DMS153 (cell line): ENCODE measurements at places on chromosomes 13 and 19.
A peak's percentile ranks its signal among the peaks of the same experiment; 100 is the strongest.

GRCh38 chr13:113562085-113562749 lies 22.3 kb upstream of the TFDP1 start:
- DNase-seq: peak; percentile 18

DNA sequence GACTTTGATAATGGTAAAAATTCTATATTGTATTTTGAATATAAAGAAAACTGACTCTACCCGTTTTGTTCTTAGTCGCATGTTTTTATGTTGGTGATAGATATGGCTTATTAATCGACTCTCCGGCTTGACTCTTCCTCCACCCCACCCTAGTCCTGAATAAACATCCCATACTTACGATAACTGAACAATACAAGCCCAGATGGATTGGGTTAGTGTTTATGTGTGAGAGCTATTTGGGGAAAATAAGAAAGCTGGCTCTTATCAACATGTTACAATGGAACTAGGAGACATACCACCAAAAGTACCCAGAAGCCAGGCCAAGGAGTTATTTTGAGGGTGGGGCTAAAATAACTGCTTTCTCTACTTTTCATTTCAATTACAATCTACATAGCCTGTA lies 796.3 kb downstream of the DIAPH3 start:
- no peak for DNase-seq

DNA sequence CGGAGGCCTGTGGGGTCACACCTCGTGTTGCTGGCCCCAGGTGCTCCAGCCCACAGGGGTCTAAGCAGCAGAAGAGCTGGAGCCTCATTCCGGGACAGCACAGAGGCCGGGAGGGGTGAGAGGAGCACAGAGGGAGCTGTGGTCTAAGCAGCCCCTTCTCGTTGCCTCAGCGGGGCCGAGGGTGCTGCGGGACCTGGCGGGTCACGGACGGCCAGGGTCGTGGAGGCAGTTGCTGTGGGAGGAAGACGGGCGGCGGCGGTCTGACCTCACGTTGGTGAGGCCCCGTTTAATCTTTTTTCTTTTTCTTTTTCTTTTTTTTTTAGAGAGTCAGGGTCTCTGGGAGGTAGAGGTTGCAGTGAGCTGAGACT lies 21.7 kb downstream of the PIAS4 start:
- no peak for DNase-seq

DNA sequence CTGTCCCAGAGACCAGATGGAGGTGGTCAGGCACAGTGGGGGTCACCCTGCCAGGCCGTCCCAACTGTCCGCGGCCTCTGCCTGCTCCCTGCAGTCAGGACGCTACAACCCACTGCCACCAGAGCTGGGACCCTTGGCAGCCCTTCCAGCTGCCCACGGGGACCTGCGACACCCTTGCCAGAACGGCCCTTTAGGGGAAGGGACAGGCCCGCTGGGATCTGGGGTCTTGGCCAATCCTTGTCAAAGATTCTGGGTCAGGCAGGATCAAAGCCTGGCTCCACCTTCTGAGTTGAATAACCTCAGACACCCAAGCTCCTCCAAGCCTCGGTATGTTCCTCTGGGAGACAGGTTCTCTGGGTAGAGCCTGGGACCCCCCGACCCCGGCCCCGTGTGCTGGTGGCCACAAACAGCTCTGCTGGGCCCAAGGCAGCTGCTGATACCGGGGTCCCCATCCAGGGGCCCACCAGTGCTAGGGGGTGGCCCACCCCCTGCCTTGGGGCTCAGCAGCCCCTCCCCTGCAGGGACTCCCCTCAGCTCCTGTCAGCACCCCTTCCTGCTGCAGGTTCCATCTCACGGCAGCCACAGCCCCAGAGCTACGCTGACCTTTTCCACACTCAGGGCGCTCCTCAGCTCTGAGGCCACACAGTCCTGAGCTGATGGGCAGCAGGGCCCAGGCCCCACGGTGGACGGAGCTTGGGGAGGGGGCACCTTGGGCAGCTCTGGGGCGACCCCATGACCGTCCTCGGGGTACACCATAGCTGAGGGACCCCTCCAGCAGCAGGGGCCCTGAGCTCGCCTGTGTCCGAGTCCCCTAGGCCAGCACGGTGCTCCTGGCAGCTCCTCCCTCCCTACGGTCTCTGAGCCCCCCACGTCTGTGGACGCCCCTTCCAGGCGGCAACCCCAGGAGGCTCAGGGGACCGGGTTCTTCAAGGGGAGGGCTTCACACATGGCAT lies 18.4 kb downstream of the SBNO2 start:
- DNase-seq: no peak

DNA sequence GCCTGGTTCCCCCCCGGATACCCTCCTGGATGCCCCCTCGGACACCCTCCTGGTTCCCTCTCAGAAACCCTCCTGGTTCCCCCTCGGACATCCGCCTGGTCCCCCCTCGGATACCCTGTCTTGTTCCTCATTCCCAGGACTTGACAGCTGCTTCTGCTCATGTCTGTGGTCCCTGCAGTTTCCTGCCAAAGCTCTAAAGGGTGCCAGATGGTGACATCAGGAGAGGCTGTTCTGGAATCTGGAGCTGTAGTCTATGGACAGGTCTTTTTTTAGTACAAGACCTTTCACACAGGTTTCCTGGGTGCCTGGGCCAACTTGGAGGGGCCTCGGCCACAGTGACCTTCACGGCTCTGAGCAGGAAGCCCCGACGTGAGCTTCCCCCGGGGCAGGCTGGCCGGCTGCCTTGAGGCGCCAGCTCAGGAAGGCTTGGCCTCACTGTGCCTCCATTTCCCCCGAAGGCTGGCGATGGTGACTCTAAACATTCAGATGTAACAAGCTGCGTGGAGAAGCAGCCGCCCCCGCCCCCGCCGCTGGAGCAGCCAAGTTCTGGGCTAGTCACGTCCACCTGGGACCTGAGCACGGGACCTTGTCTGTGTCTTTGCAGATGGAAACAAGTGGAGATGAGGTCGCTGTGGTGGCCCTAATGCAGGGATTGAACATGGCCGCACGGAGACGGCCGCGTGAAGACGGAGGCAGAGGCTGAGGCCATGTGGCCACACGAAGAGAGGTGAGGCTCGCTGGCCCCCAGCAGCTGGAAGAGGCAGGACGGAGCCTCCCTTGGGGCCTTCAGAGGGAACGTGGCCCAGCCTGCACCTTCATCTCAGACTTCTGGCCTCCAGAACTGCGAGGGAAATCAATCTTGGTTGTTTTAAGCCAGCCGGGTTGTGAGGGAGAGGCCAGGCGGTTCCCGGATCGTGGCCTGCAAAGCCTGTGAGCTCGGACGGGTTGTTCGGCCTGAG lies 12.7 kb downstream of the SGTA start:
- DNase-seq: no peak

- no peak for DNase-seq
These were observed 3.7 kb upstream of the RASL11A start for GRCh38 chr13:27266917-27267316.

DNA sequence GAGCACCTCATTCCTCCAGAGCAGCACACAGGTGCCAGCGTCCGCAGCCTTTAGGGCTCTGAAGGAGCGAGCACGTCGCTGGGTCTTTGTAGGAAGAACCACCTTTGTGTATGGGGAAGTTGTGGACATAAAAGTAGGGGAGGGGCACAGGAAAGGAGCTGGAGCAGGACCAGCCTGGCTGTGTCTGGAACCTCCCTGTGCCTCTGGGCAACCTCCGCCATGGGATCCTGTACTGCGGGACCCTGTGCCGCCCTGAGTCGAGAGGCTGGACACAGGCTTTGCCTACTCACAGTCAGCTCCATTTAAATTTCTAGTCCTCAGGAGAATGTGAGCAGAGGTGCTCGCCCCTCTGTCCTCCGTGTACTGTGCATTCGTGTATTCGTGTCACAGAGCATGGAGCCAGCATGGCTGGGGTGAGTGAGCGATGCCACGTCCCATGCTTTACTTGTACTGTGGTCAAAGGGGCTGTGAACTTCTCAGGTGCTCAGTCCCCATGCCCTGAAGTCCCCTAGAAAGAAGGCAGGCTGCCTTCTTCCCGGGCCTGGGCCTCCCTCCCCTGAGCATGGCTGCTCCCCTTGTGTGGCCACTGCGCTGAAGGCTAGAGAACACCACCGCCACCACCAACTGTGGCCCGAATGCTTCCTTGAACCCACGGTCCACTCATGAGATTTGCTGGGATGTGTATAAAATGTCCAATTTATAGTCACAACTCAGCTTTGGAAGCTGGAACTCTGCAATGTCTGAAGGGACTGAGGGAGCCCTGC lies 99.9 kb downstream of the TEX29 start:
- no peak for DNase-seq

- DNase-seq: no peak
These were observed 7.4 kb downstream of the EID2B start for GRCh38 chr19:39525205-39525604.

DNA sequence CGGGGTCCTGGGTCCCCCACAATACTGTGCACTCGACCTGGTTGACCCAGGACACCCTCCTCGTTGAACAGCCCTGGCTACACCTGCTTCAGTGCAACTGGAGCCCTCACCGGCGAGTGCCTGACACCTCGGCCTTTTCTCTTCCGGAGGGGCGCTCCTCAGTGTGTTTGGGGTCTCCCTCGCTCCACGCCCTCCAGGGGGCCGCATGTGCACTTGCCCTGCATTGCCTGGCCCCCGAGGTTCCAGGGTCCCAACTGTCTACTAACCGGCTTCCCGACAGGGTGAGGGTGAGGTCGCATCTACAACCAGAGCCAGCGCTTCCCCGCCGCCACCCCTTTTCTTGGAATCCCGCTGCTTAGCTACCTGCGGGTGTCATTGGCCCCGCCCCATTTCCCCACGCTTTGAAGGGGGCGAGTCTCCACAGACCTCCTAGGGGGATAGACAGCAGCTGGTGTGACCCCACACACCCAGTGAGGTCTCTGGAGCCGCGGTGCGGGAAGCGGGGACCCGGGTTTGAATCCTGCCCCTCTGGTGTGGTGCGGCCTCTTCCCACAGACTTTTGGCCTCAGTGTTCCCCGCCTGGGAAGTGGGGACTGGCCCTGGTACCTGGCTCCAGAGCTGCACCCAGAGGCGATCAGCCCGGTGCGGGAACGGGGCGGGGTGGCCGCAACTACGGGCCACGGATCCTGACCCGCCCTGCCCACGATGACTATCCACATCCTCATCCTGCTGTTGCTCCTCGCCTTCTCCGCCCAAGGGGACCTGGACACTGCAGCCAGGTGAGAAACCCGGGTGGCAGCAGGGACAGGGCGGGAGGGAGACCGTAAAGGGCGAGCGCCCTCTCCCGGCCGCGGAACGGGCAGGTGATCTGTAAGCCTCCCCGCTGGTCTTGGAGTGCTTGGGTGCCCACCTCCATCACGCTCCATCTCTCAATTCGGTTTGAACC lies at the start of gene ADM5:
TSS of gene ADM5 (plus strand) at position 462 of the 946 bp plus-strand sequence. CDS start at position 706, 244 bp downstream.
- DNase-seq: peak; percentile 52
